Stimulated activated CD4-positive, alpha-beta T cell treated with anti-CD3 and anti-CD28 coated beads, Interleukin-2, amount 100 ng/mL, for 24 hours (primary cell): ENCODE measurements at places on chromosomes 16 and 17.

GRCh38 chr16:67255553-67256221, 6.9 kb downstream of the SLC9A5 start:
- no peak for DNase-seq

DNA sequence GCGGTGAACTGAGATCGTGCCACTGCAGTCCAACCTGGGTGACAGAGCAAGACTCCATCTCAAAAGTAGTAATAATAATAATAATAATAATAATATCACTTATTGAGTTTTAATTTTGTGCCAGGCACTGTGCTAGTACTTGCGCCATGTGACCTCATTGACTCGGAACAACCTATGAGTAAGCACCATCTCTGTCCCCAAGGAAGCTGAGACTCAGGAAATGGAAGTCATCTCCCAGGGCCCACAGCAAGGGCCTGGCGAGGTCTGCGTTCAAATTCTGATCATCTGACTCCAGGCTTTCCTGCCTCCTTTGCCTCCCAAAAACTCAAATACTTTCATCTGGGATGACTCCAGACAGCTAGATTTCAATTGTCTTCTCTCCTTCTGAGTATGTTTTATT, 162.9 kb downstream of the SEC14L1 start:
- DNase-seq = no peak

DNA sequence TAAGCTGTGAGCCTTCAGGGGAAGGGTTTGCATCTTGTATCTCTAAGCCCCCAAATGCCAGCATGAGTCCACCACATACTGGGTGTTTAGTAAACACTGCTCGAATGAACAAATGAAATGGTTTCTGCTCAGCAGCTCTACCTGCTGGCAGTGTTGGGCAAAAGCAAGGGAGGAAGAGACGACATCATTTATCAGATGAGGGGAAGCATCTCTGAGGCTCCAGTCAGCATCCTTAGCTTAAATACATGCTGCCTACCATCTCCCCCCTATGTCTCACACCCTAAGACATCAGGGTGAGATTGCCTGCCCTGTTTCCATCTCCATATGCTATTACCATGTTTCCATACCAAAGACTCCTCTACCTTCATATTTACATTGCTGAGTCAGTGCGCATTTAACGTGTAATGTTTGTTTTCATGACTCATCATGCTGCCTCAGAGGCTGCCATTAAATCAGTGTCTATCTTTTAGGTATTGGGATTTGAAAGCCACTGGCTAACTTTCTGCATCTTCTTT, 379.8 kb downstream of the UTP18 start:
- DNase-seq = no peak

- no peak for DNase-seq
Observed at GRCh38 chr16:87053016-87053982, 263.9 kb downstream of the C16orf95 start.

DNA sequence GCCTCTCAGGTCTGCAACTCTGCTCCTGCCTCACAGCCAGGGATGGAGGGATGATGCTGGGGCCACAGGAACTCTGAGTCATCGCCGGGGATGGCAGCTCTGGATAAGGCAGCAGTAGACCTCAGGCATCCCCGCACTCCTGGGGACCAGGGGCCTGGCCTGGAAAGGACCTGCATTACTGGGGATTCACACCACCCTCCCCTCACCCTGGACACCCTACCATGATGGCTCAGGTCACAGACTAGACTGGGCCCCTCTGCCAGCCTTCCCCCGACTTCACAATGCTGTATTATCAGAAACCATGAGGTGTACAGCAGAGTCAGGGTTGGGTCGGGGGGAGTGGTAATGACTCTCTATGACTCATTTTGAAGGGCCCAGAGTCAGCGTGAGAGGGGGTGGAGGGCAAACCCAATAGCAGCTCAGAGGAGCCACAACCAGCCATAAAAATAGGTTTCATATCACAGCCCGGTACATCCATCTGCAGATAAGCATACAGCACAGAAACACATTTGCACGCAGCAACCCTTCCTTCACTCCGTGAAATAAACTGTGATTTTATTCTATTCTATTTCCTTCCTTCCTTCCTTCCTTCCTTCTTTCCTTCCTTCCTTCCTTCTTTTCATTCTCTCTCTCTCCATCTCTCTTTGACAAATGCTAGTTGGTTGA, 28.8 kb downstream of the DYNLRB2 start:
- DNase-seq = peak; percentile 82

GRCh38 chr17:59719526-59719925, 12.1 kb downstream of the VMP1 start:
- no peak for DNase-seq
